ENCODE measurements at places on chromosomes 3 and 15.

DNA sequence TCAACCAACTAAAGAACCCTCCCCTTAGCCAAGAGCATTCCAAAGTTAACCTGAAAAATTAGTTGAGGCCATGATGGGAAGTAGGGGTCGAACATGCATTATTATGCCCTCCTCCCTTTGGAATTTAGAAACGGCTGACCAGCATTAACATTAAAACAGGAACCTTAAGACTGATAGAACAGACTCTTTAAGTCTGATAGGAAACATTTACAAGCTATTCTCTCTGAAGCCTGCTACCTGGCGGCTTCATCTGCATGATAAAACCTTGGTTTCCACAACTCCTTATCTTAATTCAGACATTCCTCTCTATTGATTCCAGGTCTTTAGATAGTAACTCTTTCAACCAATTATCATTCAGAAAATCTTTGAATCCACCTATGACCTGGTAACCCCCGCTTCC lies 331.0 kb downstream of the CGGBP1 start:
- DNase-seq = no peak

DNA sequence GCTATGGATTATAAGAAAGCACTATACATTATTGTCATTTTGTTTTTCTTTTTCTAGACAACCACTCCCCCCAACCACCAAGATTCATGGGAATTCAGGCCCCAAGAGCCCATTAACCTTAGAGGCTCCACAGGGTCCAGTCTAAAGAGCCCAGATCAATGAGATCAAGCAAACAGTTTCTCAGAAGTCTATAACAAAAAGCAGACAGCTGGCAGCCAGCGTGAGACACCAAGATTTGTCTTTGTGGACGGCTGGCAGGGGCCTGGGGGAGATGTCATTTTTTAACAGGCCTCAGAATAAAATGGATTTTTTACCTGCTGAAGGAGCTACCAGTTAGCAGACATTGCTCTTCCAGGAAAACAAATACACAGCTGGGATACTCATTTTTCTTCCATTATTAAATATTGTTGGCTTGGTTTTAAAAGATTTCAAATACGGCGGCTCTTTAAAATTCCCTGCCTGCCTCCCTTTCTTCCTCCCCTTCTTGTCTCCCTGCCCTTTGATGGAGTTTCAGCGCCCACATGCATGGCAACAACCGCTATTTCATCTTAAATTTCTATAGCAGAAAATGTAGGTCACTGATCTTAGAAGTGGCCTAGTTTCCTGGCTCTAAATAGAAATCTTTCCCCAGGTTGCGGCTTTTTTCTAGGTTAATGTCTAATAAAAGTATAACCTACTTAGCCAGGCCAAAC lies 130.6 kb downstream of the FAM174B start:
- no peak for DNase-seq

- DNase-seq = no peak
Observed at GRCh38 chr3:24565053-24565452, 70.4 kb upstream of the THRB start.

DNA sequence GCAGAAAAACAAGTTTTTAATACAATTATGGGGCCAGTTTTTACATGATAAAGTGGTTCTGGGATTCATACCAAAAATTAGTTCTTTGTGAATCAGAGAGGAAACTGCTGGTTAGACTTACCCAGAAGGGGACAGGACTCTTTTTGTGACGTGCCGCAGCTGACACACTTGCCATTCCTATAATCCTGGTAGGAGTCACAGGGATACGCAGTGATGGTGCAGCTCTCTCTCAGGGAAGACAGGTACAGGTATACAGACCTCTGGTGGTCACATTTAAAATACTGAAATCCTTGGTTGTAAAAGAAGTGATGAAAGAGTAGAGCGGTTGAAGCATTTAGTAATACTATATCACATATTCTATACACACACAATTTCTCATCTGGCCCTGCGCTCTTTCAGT lies 20.2 kb upstream of the TMEM41A start:
- no peak for DNase-seq

DNA sequence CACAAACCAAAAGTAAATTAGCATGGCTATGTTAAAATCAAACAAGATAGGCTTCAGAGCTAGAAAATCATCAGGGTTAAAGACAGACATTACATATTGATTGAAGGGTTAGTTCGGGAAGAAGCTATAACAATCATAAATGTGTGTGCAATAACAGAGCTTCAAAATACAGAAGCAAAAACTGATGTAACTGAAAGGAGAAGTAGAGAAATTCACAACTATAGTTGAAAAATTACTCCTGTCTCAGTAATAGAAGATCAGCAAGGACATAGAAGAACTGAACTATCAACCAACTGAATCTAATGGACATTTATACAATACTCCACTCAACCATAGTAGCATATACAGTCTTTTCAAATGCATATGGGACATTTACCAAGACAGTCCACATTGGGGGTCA lies 59.4 kb downstream of the MCTP2 start:
- no peak for DNase-seq

DNA sequence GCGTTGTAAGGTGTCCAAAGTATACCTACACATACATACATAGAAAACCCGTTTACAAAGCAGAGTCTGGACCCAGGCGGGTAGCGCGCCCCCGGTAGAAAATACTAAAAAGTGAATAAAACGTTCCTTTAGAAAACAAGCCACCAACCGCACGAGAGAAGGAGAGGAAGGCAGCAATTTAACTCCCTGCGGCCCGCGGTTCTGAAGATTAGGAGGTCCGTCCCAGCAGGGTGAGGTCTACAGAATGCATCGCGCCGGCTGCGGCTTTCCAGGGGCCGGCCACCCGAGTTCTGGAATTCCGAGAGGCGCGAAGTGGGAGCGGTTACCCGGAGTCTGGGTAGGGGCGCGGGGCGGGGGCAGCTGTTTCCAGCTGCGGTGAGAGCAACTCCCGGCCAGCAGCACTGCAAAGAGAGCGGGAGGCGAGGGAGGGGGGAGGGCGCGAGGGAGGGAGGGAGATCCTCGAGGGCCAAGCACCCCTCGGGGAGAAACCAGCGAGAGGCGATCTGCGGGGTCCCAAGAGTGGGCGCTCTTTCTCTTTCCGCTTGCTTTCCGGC lies 318.6 kb downstream of the FGF12 start:
- DNase-seq = peak; percentile 25

DNA sequence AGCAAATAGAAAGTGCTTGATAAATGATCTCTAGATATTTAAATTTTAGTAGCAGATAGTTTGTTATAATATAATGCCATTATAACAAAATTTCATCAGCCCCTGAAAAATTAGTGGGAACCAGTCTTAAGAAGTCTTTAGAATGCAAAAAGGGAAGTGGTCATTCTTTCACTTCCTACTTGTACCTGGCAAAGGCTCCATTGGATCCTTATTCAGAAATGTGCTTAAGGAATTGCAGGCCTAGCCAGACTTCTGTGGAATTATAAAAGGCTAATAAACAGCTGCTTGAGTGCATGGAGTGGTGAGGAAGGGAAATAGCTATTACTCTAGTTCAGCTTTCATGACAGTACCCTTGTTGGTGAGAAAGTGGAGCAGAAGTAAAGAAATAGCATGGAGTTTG lies 24.2 kb downstream of the PPM1L start:
- no peak for DNase-seq

GRCh38 chr3:23762759-23763477 lies 42.8 kb upstream of the UBE2E1 start:
- DNase-seq = no peak

GRCh38 chr3:5616873-5617272 lies 429.4 kb downstream of the EDEM1 start:
- DNase-seq = no peak

- DNase-seq = no peak
Observed at GRCh38 chr3:70621451-70621850, 309.0 kb upstream of the MDFIC2 start.

- DNase-seq = no peak
Observed at GRCh38 chr15:38486936-38487335, 33.0 kb downstream of the FAM98B start.

- no peak for DNase-seq
Observed at GRCh38 chr3:120438665-120439370, 12.0 kb downstream of the FSTL1 start.

DNA sequence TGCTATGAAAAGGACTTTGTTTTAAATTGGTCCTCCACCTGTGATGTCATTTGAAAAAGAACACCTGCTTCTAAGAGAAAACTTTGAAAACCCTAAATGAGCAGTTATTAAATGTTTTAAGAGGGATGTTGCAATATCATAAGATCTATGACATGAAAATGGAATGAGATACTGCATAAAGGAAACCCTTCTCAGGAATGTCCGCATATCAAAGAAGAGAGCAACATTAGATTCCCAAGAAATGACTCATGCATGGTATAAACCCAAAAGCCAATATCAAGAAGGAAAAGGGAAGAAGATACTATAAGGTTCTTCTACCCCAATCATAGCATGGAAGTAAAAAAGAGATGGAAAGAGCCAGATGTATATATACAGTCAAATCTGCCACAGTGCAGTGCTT lies 627.5 kb upstream of the LMCD1 start:
- no peak for DNase-seq

- no peak for DNase-seq
Observed at GRCh38 chr15:62112616-62113593, 46.1 kb downstream of the C2CD4A start.

GRCh38 chr15:58525991-58526421 lies 94.2 kb downstream of the LIPC start:
- DNase-seq = no peak

- DNase-seq = no peak
Observed at GRCh38 chr3:133412183-133413132, 12.6 kb downstream of the BFSP2 start.

GRCh38 chr3:37608061-37608702 lies 253.5 kb upstream of the CTDSPL start:
- DNase-seq = no peak

DNA sequence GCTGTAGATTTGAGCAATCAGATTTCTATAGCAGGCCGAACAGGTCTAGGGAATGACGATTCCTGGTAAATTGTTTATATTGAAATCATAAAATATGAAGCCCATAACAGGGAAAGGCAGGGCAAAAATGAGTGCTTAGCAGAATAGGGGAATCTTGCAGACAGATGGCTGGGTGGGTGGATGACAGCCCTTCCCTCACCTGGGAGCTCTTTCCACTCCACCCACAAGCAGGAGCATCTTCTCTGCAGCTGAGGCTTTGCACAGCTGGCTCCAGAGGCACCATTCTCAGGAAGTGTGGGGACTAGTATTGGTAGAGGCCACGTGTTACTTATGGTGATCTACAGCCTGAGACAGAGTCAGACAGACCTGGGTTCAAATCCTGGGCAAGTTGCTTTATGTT lies 55.9 kb upstream of the SYN2 start:
- no peak for DNase-seq

DNA sequence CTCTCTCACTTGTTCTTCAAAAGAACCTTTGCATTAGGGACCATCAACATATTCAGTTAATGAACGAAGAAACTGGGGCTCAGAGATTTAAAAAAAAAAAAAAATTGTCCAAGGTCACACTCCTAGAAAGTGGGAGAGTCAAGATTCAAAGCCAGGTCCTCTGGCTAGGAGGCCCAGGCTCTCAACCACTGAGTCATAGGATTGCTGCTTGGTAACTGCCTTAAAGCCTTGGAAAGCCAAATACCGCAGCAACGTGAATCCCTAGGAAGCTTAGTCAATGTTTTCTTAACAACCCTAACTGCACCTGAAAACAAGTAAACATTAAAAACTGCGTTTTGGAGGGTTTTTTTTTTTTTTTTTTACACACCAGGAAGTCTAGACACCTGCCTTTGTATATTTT lies 156.8 kb downstream of the WNT5A start:
- no peak for DNase-seq

GRCh38 chr3:25574172-25574765 lies 90.4 kb downstream of the TOP2B start:
- no peak for DNase-seq

- no peak for DNase-seq
Observed at GRCh38 chr3:175911937-175912336, 1052.8 kb downstream of the NAALADL2 start.

GRCh38 chr3:39267631-39268548 lies 11.9 kb downstream of the CX3CR1 start:
- no peak for DNase-seq

DNA sequence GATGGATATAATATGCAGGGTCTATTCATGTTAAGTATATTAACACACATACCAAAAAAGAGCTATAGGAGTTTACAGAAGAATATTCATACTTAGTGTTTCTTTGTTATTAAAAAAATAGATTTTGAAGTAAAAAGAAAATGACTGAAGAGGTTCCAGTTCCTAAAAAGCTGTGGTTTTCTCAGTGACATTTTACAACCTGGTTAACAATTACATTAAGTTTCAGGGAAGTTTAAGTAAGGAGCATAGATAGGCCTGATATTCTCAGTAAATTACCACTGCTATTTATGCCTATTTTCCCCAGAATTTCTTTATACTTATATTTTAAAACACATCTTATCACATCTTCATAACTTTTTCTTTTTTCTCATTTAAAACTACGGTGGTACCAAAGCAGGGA lies 43.6 kb upstream of the SPTSSB start:
- DNase-seq = no peak

DNA sequence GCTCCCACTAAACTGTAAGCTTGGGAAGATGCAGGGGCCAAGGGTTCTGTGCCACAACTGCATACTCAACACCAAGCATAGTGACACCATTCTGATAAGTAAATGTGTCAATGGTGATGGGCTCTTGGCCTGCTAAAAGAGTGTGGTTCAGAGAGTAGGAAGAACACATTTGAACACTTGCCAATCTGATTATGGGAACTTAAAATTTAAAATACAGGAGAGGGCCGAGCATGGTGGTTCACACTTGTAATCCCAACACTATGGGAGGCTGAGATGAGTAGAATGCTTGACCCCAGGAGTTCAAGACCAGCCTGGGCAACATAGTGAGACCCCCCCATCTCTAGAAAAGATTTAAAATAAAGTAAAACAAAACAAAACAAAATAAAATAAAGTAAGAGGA lies 34.1 kb downstream of the PTPN9 start:
- no peak for DNase-seq

GRCh38 chr3:4588466-4588865 lies 95.3 kb downstream of the ITPR1 start:
- DNase-seq = no peak

GRCh38 chr3:45110509-45110833 lies 35.7 kb downstream of the CDCP1 start:
- no peak for DNase-seq

GRCh38 chr3:10432156-10432845 lies 73.1 kb downstream of the ATP2B2 start:
- DNase-seq = no peak

- no peak for DNase-seq
Observed at GRCh38 chr3:157134620-157135191, 25.2 kb downstream of the CCNL1 start.

DNA sequence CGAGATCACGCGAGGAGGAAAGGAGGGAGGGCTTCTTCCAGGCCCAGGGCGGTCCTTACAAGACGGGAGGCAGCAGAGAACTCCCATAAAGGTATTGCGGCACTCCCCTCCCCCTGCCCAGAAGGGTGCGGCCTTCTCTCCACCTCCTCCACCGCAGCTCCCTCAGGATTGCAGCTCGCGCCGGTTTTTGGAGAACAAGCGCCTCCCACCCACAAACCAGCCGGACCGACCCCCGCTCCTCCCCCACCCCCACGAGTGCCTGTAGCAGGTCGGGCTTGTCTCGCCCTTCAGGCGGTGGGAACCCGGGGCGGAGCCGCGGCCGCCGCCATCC lies 1.1 kb upstream of the SETD5 start:
- DNase-seq = no peak

All from C1 segment of cervical spinal cord (tissue), 14 donors.